ENCODE measurements at places on chromosomes 16 and 17.

- no peak for DNase-seq
These were observed 1.5 kb upstream of the ERAL1 start for GRCh38 chr17:28853295-28853694.

GRCh38 chr17:18368946-18369345, 5.6 kb upstream of the SHMT1 start:
- no peak for DNase-seq

GRCh38 chr16:2085669-2086068, 37.9 kb downstream of the TSC2 start:
- DNase-seq: no peak

DNA sequence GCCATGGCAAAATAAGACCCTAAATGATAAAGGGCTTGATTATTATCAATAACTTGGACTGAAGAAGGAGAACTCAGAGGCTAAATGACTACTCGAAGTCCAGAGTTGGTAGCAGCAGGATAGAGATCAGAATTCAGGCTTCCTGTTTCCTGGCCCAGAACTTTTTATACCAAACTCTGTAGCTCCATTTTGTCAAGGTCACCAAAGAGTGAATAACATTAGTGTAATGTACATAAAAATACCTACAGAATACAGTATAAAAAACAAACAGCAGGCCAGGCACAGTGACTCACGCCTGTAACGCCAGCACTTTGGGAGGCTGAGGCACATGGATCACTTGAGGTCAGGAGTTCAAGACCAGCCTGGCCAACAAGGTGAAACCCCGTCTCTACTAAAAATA, 79.0 kb downstream of the ARHGAP17 start:
- DNase-seq: no peak

Data from CD14-positive monocyte (primary cell).